ENCODE measurements at places on chromosomes 11 and 22. TPM values are rescaled to one million over a fixed set of nuclear protein-coding genes. Genes with fewer than 3 reads are reported as not detected.
A peak's percentile ranks its signal among the peaks of the same experiment; 100 is the strongest.

DNA sequence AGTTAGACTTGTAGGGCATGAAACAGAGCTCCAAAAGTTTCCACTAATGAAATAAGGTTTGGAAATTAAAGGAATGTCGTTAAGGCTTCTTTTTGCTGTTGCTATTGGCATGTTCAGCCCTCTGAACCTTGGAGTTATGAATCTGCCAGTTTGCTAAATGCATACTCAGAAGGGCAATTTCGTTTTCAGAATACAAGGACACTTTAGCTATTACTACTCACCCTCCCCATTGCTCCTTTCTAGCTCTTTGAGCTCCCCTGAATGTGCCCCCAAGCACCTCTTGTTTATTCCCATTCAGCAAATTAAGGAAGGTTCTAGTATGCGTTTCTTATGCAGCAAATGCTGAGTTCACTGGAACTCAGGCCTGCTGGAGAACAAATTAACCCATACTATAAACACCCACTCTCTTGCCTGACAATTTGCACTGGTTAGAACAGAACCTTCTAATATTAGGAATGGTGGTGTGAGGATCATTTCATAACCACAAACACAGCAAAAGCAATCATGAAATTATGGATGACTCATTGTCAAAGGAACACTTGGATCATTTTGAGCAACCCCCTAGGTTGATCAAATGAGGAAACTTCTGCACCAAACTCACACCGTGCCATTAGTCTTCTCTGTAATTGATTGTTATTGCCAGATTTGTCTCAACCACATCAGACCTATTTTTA lies 26.2 kb upstream of the LIN7C start:
- DNase-seq = no peak

DNA sequence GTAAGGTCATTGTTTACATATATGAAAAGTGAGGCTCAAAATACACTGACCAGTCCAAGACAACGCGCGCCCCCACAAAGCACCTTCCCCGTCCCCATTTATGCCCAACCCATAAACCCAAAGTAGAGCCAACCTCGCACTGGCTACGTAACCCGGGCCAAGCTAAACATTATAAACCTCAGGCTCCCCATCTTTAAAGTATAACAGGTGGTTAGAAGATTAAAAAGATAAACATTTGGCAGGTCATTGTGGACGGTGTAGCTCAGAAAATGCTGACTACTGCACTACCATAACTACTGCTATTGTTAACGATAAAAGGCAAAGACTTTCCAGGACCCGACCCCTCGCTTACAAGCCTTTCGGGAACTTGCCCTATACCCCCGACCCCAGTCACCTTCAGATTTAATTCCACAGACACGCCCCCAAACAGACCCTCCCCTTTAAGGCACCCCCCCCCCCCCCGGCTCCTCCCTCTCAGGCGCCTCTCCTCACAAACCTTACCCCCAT lies 470 bp downstream of the NUMA1 start:
- no peak for DNase-seq

- no peak for DNase-seq
Observed at GRCh38 chr22:28006271-28006670, 87.2 kb upstream of the PITPNB start.

GRCh38 chr11:23078289-23078971 lies 218.2 kb upstream of the CCDC179 start:
- DNase-seq = no peak

DNA sequence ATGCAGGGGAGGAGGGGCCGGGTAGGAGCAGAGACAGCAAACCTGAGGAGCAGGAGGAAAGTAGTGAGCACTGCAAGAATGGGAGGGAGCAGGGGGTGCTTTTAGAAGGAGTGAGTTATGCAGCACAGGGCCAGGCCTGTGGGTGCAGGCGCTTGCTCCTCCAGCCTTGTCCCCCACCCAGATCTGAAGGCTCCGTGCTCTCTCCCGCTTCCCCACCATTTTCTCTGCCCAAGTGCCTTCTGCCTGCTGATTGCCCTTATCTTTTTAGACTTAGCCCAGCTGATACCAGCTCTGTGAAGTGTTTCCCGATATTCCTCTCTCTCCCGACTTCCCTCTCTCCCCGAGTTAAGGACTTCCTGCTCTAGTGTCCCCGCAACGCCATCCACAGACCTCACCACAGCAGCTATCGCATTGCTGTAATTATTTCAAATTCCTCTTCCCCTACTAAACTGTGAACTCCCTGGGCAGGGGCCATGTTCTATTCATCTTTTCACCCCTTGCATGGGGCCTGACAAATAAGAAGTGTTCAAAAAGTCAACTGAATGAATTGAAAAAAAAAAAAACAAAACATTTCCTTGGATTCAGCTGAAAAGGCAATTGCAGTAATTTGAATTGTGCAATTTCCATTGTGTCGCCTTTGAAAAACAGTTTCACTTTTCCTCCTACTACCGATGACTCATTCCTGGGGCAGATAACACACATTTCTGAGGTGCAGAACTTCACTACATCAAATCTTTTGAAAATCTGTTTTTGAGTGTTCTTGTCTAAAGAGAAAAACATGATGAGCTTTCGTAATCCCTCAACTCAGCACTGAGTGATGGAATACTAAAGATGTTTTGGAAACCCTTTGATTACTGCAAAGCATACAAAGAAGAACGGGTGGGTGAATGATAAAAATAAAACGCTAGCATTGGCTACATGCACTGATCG lies 69.7 kb upstream of the BMAL1 start:
- DNase-seq = no peak

DNA sequence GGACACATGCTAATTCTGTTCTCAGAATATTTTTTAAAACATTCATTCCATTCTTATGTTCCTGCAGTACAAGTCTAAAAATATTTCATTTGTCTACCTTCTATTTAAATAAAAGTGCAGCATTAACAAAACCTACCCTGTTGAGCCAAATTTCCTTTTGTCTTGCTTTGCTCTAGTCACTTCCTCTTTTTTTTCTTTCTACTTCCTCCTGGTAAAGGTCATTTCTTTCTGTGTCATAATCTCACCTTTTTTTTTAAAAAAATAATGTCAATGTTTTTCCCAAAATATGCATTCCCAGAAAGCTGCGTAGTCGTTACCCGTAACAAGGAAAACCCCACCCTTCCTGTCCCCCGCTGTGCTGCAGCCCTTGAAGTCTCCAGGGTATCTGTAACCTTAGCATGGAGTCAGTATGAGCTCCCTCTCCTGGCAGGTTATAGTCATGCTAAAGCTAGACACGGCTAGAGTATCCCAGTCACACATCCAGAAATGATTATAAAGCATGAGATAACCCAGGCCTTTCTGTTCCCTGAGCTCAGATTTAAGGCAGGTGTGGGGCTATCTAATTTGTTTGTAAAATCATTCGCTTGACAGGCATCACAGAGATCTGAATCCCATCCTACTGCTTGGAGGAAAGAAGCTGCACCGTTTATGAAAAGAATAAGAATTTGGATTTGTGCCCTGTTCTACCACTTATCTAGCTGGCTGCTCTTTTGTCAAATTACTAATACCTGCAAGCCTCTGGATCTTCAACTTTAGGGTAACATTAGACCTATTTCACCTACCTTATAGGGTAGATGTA lies 51.1 kb upstream of the EED start:
- DNase-seq = no peak

DNA sequence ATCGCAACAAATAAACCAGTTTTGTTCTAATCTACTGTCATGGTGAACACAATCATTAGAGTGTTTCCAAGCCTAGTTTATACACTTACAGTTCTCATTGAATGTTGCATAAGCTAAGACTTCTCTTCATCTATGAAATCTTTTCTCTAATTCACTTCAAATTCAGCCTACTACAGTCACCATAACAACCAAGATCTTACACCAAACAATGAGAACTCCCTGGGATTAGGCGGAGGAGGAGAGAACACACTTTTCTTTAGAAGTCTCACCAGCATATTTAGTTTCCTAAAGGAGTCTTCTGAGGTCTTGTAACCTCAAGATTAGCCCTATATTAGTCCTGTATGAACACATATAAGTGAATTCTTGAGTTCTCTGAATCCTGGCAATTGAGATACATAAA lies 1889.7 kb downstream of the LRRC4C start:
- no peak for DNase-seq

- peak; percentile 99 for DNase-seq
Observed at GRCh38 chr11:34105079-34105956, at the start of gene NAT10. TSS of gene NAT10 (plus strand) at chr11:34105629. CDS start at chr11:34108226, 2,597 bp downstream.

- no peak for DNase-seq
Observed at GRCh38 chr11:61114913-61115312, 12.6 kb downstream of the CD5 start.

DNA sequence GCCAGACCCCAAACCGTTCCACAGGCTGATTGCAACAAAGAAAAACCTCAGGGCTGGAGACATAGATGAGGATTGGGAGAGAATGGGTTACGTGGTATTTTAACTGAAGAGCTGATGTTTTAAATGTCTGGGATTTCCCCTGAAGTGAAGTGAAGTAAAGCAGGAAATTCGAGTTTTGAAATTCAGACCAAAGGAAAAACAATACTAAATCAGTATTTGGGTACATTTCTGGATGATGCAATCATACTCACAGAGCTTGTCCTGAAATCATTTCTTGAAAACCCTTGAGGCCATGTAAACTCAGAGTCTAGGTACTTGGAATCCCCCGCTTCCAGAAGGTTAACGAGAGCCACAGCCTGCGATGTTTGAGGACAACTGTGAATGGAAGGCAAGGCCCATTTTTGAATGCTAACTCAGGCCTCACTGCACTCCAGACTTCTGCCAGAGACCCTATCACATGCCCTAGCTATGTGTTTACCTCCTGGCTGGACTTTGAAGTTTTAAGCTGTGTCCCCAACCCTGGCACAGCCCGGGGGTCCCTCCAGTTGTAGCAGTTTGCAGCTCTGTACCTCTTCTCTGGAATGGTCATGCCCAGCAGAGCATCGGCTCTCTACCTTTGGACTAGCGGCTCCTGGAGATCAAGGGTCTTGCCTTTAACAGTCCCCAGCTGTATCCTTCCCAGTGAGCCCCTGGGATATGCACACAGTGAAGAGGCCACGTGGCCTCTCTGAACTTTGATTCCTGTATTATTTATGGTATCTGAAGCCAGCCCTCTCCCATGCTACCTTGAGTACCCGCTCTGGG lies 5.4 kb upstream of the FTH1 start:
- no peak for DNase-seq

GRCh38 chr11:102118937-102119336 lies 8.7 kb downstream of the YAP1 start:
- no peak for DNase-seq

DNA sequence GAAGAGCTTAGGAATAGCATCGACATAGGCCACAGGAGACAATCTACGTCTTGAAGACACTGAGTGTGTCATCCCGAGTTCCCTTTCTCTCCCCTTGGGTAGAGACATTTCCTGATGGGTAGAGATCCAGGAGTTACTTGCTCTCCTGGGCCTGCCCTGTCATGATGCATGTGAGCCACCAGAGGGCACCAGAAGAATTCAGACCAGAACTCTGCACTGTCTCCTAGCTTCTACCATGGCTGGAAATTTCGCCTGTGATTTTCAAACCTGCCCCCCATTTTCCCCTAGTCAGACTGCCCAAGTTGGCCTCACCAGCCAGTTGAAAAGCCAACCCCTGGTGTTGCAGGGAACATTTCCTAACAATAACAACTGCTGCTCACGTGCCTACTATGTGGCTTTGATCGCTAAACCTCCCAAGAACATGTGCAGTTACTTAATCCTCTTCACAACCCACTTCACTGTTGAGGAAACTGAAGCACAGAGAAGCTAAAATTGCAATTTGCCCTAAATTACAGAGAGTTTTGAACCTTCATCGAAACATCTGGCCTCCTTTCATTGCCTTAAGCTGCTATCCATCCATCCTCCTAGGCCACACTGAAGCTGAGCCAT lies 47.2 kb downstream of the C11orf58 start:
- DNase-seq = no peak

- no peak for DNase-seq
Observed at GRCh38 chr11:114650661-114651060, 27.7 kb upstream of the NXPE2 start.

- no peak for DNase-seq
Observed at GRCh38 chr22:19678949-19679521, 35.3 kb upstream of the SEPTIN5 start.

GRCh38 chr11:12829131-12829530 lies 154.9 kb downstream of the TEAD1 start:
- no peak for DNase-seq

GRCh38 chr22:49968313-49968830 lies 7.8 kb downstream of the PIM3 start:
- no peak for DNase-seq

DNA sequence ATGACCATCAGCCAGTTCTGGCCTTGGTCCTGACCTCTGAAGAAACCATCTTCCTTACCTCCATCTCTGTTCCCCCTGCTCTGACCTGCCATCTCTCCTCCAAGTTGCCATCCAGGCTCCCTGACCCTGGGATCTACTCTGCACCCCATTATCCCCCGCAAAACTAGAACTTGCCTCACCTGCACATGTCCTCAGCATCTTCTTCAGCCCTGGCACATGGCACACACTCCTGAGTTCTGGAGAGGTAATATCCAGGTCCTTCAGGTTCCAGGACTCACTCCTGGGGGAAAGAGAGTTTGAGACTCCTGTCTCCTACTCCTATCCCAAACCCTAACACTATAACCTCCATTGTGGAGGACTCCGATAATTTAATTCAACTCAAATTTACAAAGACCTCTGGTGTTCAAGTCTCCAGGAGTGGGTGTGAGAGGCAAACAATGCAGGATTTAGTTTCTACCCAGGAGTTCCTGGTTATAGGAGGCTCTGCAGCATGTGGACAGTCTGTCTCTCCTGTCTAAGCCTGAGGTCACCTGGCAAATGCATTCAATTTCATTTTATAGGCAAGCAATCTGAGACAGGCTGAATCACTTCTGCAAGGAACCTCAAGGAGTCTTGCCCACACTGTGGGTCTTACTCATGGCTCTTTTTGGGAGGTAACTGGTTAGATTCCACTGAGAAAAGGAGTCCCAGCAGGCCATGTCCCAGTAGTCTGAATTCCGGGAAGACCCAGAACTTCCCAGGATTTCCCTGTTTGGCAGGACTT lies 7.3 kb downstream of the TRIM21 start:
- DNase-seq = no peak

DNA sequence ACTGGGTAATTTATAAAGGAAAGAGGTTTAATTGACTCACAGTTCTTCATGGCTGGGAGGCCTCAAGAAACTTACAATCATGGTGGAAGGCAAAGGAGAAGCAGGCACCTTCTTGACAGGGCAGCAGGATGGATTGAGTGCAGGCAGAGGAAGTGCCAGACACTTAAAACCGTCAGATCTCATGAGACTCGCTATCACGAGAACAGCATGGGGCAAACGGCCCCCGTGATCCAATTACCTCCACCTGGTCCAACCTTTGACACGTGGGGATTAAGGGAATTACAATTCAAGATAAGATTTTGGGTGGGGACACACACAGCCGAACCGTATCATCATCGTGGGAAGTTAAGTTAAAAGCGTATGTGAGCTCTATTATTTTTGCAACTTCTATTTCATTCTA lies 71.4 kb upstream of the SYN3 start:
- DNase-seq = no peak

OR52I1 gene
- 0.08 TPM for polyA plus RNA-seq

MYOD1 gene
- polyA plus RNA-seq = not detected

SLC37A2 gene
- 2.1 TPM for polyA plus RNA-seq

CLMP gene
- polyA plus RNA-seq = 28.1 TPM

MUC5AC gene
- polyA plus RNA-seq = not detected

RAB39A gene
- 0.73 TPM for polyA plus RNA-seq

CRYBA4 gene
- not detected for polyA plus RNA-seq

ZBED4 gene
- polyA plus RNA-seq = 17.3 TPM

VSIG10L2 gene
- not detected for polyA plus RNA-seq
